ENCODE measurements at places on chromosomes 7 and 10. TPM values are rescaled to one million over a fixed set of nuclear protein-coding genes. Genes with fewer than 3 reads are reported as not detected.

CPEB3 gene
- total RNA-seq: 1.2 TPM

ADCY1 gene
- total RNA-seq: 0.59 TPM

FXYD4 gene
- not detected for total RNA-seq

POLR2J2 gene
- total RNA-seq: 8.3 TPM

PRF1 gene
- total RNA-seq: not detected

CYP2C19 gene
- total RNA-seq: not detected

LRRC17 gene
- 12.3 TPM for total RNA-seq

FOXP2 gene
- 3.8 TPM for total RNA-seq

CFAP70 gene
- total RNA-seq: 1.2 TPM

WEE2 gene
- not detected for total RNA-seq

MYO3A gene
- not detected for total RNA-seq

ZNF92 gene
- 6.9 TPM for total RNA-seq

ZNF488 gene
- 0.29 TPM for total RNA-seq

CTNNA3 gene
- total RNA-seq: not detected

SHH gene
- not detected for total RNA-seq

SRRM3 gene
- total RNA-seq: 0.36 TPM

LEP gene
- 0.36 TPM for total RNA-seq

SCART1 gene
- total RNA-seq: 5.6 TPM

C10orf67 gene
- total RNA-seq: not detected

CLCN1 gene
- total RNA-seq: under 0.01 TPM

CCZ1B gene
- 50.4 TPM for total RNA-seq

SKIDA1 gene
- total RNA-seq: 0.29 TPM

GALNT17 gene
- 0.36 TPM for total RNA-seq

KCNIP2 gene
- 1.4 TPM for total RNA-seq

OR2A12 gene
- not detected for total RNA-seq

H2BK1 gene
- not detected for total RNA-seq

POT1 gene
- 30.1 TPM for total RNA-seq

MMD2 gene
- not detected for total RNA-seq

CLDN15 gene
- 4.1 TPM for total RNA-seq

ENTPD1 gene
- total RNA-seq: 10.6 TPM

ANXA11 gene
- 112 TPM for total RNA-seq

PNLIPRP3 gene
- total RNA-seq: 0.59 TPM

HMX3 gene
- total RNA-seq: not detected

PNLIPRP1 gene
- total RNA-seq: not detected
